ENCODE measurements at places on chromosomes 3 and 15.

GRCh38 chr3:10703875-10704274 lies 112.2 kb upstream of the SLC6A11 start:
- no peak for DNase-seq

- DNase-seq = no peak
Measured at GRCh38 chr15:100043692-100044091, 298.1 kb downstream of the ADAMTS17 start.

DNA sequence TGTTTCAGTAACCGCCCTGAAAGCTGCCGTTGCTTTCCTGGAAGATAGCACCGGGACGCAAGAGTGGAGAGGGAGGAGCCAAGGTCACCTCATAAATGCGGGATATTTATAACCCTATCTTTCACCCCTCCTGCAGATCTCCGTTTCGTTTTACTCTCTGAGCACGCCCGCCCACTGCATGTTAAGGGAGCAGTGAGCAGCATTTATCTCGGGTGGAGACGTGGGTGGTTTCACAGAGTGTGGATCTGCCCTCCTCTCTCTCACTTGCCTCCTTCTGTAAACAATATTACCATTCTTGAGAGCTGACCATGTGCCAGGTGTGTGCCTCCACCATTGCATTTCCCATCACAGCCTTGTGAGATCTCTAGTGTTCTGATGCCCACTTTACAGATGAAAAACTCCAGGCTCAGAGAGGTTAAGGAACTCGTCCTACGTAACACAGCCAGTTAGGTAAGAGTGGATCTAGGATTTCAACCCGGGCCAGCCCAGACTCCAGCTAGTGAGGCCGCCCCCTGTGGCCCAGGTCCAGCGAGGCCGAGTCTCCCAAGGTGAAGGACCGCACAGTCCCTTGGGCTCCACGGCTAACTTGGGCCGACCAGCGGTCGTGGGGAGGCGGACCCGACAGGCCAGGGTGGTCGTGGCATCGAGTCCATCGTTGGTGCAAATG lies 16.9 kb upstream of the SEMA4B start:
- peak; percentile 49 for DNase-seq

- no peak for DNase-seq
Measured at GRCh38 chr3:58366699-58367098, 34.0 kb downstream of the PXK start.

- DNase-seq = no peak
Measured at GRCh38 chr3:39080026-39080425, 27.4 kb downstream of the GORASP1 start.

GRCh38 chr3:81513591-81513990 lies 247.9 kb downstream of the GBE1 start:
- no peak for DNase-seq

- DNase-seq = no peak
Measured at GRCh38 chr3:58529516-58530353, 7.3 kb downstream of the ACOX2 start.

DNA sequence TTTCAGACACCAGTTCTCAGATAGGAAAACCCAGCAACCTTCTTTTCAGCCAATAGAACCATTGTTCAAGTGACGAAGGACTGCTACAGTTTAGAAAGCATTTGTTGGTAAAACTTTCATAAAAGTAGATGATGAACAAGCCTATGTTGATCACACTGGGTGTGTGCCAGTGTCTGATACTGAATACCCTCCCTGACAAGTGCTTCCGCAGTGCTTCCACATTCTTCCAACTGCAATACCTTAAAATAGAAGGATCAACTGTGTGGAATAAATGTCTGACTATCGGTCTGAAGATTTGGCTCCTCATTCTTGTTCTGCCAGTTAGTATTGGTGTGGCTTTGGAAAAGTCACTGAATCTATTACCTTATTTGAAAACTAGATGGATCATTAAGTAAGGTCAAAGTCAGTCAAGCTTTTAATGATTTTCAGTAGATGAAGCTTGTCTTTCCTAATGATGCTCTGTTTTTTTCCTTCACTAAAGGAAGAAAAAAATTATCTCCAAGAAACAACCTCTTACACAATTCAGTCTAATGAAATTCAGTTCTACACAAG lies 479.4 kb upstream of the CBLB start:
- DNase-seq = no peak

DNA sequence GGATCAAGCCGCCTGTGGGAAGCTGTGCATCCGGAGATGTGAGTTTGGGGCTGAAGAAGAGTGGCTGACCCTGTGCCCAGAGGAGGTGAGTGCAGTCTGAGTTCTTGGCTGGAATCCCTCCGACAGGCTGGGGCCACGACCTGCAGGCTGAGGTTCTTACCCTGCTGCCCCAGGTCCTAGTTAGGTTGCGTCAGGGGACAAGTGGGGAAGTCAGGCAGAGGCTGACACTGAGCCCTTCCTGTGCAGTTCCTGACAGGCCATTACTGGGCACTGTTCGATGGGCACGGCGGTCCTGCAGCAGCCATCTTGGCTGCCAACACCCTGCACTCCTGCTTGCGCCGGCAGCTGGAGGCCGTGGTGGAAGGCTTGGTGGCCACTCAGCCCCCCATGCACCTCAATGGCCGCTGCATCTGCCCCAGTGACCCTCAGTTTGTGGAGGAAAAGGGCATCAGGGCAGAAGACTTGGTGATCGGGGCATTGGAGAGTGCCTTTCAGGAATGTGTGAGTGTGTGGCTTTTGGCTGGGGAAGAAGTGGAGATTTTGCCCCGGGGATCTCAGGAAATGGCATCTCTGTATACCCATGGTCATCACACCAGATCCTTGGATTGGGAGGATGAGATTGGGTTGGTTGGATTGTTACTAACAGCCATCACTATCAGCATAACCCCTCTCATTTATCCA lies 1.3 kb downstream of the PPM1M start:
- DNase-seq = no peak

- DNase-seq = no peak
Measured at GRCh38 chr15:98382139-98382538, 266.2 kb upstream of the IGF1R start.

- DNase-seq = no peak
Measured at GRCh38 chr3:71101626-71102025, 481.9 kb downstream of the FOXP1 start.

GRCh38 chr3:134274571-134274970 lies 23.9 kb upstream of the RYK start:
- DNase-seq = no peak

DNA sequence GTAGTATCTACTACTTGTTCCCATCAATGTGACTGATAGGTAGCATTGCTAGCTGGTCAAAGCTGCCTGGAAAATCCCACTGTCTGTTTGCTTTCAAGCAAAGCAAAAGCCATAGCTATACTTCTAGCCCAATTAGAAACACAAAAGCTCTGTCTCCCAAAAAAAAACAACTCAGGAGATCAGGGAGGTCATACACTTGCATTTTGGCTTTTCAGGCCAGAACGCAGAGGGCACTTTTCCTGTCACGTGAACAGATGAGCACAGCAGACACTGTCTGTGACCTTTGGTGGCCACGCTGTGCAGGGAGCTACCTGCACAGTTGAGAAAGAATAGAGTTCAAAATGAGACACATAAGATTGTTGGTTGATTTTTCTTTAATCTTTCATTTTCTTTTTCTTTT lies 441.7 kb upstream of the PDZRN3 start:
- no peak for DNase-seq

DNA sequence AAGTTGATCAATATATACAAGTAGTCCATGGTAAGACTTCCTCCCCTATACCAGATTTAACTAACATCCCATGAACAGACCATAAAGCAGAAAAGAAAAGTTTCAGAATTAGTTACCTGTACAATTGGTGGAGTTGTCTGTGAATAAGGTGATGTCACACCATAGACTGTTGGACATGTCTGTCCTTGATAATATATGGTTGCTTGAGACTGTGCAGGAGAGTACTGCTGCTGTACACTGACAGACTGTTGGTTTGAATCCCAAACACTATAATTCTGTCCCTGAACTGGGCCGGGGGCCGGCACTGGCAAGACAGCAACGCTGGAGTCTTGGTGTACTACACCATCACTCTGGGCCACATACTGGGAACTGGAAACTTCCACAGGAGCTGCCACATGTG lies 77.2 kb downstream of the NBEAL2 start:
- DNase-seq = no peak

- DNase-seq = no peak
Measured at GRCh38 chr15:67883234-67883773, 43.5 kb upstream of the RNU6-1 start.

DNA sequence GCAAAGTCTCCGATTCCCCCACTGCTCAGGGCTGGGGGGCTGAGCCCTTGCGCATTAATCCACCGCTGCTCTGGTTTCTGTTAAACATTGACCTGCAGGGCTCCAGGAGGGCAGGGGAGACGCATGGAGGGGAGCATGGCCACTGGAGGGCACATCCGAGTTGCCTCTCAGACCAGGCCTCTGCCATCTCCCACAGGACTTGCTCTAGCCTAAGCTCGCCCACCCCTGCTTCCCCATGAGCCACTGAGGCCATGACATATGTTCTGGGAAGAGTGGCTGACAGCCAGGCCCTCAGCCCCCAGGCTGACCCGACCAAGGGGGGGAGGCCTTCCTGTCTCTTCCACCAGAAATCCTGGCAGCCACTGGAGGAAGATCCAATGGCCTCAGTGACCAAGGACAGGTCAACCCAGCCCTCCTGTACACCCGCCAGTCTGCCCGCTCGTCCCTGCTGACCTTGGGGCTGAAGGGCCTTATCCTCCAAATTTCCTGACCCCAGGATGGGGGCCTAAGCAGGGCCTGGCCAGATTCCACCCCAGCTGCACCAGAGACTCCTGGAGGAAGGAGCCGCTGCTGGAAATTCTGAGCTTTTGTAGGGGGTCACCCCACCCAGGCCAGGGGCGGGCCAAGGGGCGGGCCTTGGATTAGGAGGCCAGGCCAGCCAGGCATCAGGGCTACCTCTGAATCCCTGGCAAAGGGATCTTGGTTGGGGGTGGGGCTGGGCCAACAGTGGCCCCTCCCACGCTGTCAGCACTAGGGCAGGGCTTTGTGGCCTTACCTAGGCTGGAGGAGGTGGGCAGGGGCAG lies at the start of gene HYAL1:
Gene HYAL1 (minus strand): TSS at position 562 of the 803 bp plus-strand sequence. CDS start 618 bp downstream, outside the sequence.
- DNase-seq = no peak

- no peak for DNase-seq
Measured at GRCh38 chr15:68421798-68422402, 10.1 kb downstream of the ITGA11 start.

DNA sequence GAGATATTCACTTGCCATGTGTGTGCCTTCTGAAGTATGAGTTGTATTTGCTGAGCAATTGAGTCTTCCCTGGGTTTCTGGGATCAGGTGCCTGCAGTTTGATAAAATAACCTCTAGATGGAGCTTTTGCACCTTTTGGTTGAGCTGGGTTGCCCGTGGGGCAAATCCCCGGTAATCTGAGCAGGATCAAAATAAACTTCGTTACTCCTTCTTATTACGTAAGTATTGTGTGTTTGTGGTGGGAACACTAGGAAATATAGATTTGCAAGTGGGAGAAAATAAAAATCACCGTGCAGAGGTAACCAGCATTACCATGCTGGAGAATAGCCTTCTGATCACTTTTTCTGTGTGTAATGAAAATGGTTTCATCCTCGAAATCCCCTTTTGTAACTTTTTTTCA lies 277.4 kb upstream of the NR2E3 start:
- no peak for DNase-seq

DNA sequence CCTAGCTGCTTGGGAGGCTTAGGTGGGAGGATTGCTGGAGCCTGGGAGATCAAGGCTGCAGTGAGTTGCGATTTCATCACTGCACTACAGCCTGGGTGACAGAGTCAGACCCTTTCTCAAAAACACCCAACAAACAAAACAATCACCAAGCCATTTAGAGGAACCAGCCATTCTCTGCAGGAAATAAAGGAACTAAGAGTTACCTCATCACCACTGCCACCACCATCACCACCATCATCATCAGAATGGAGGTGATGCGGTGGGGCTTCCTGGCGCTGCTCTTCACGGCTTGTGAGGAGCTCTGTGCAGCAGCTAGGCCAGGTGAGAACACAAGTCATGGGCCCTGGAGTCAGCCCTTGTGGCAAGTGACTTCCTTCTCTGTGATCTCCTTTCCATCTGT lies 37.7 kb upstream of the KLHL25 start:
- DNase-seq = no peak

GRCh38 chr3:115384381-115384780 lies 237.3 kb upstream of the ZBTB20 start:
- DNase-seq = no peak

DNA sequence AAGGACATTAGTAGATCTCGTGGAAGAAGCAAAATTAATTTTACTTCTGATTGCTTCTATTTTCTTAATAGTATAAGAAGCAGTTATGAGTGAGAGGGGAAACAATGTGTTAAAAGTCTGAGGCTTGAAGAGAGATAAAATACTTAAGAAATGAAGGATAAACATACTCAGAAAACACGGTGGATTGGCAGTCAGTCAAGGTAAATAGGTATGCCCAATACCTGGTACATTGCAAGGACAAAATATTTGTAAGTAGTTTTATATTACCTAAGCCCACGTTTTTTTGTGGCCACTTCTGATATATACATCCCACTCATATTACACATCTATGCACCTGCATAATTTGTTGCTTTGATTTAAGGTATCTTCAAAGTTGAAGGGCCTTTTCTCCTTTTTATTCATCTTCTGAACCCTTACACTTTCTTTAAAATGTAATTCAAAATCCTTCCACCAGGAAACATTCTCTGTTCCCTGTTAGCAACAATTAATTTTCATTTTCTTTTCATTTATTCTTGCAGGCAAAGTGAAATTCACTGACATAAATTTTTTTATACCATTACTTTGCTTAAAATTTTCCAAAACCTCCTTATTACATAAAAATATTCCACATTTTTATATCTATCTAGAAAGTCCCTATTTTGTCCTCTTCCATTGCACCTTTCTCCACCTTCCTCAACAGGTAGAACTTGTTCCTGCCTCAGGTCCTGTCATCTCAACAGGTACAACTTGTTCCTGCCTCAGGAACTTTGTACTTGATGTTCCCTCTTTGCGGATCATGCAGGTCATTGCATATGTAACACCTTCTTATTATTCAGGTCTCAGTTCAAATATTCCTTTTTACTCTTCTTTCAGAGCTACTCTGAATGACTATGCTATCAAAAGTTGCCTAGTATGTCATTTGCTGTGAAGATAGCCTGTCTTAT lies 755.7 kb upstream of the ALCAM start:
- DNase-seq = no peak

- DNase-seq = no peak
Measured at GRCh38 chr15:99127773-99128172, 22.9 kb downstream of the SYNM start.

DNA sequence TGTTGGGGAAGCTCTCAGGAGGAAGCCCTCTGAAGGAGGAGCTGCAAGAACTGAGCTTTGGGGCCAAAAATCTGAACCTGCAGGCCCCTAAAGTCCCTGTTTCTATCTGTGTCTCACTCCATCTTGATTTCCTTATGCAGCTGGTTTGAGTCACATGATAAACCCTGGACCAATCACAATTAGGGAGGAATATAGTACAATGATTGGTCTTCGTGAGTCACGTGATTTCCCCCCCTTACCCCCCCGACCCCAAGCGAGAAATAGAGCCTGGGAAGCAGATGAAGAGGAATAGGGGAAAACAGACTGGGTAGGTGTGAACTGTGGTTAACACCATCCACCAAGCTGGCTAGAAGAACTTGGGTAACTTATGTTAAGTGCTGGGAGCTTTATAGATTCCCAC lies 12.9 kb downstream of the CRABP1 start:
- no peak for DNase-seq

Measured in stimulated activated CD4-positive, alpha-beta T cell treated with anti-CD3 and anti-CD28 coated beads, Interleukin-4, amount 100 ng/mL, for 4 hours (primary cell).